ENCODE measurements at places on chromosomes 6 and 20.

GRCh38 chr6:72133324-72133723 is 247.0 kb downstream of the RIMS1 start:
- DNase-seq: no peak

- no peak for DNase-seq
These were observed 67.9 kb upstream of the EYA4 start for GRCh38 chr6:133173276-133173675.

DNA sequence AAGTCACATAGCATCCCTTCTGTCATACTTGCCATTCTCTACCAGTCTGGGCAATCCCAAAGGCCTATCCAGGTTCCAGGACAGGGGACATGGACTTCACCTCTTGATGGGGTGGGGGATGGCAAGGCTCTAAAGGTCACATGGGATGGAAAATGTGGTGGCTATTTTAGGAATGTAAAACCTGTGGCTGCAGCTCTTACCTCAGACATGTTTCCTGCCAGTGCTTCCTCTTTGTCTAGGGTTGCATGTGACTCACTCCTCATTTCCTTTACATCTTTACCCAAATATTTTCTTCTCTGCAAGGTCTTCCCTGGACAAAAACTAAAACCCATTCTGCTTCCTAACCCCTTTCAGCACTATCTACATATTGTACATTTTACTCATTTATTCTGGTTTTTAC is 135.7 kb downstream of the BTBD3 start:
- DNase-seq: peak; percentile 69

DNA sequence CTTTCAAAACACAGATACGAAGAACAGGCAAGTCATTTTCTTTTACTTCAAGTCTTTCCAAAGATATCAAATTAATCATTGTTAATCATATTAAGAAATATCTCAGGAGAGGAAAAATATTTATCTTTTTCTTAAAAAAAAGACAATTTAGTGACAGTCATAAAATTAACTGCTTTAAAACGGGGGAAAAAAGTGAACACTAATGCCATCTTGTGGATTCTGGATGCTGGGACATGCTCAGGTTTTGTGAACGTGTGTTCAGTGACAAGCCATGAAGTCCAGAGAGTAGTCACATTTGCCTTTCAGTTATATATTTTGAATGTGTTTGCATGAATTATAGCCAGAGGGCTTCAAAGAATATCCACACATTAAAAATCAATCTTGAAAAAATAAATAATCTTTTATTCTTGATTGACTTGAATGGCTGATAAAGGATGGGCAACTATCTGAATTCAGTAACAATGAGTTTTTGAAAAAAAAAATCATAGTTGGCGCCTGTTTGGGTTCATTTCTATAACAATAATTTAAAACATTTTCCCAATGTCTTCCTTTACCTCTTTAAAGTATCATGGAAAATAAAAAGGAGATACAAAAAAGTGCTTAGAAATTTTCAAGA is 74.7 kb upstream of the NOX3 start:
- peak; percentile 60 for DNase-seq

- peak; percentile 48 for DNase-seq
These were observed 43.0 kb upstream of the KCNK16 start for GRCh38 chr6:39365281-39366074.

- no peak for DNase-seq
These were observed 40.0 kb upstream of the GATA5 start for GRCh38 chr20:62515826-62516225.

DNA sequence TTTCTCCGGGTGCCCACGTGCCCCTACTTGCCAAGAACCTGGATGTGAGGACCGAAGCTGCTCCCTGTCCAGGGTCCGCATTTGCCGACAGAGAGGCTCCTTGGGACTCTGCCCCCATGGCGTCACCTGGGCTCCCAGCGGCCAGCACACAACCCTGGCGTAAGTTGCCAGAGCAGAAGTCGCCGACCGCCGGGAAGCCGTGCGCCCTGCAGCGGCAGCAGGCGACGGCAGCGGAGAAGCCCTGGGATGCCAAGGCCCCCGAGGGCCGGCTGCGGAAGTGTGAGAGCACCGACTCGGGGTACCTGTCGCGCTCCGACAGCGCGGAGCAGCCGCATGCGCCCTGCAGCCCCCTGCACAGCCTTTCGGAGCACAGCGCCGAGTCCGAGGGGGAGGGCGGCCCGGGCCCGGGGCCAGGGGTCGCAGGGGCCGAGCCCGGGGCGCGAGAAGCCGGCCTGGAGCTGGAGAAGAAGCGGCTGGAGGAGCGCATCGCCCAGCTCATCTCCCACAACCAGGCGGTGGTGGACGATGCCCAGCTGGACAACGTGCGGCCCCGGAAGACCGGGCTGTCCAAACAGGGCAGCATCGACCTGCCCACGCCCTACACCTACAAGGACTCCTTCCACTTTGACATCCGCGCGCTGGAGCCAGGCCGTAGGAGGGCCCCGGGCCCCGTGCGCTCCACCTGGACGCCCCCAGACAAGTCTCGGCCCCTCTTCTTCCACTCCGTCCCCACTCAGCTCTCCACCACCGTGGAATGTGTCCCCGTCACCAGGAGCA is 28.3 kb downstream of the ZNF831 start:
- DNase-seq: no peak

- DNase-seq: peak; percentile 24
These were observed 694 bp downstream of the MRPS18B start for GRCh38 chr6:30618270-30618797.

DNA sequence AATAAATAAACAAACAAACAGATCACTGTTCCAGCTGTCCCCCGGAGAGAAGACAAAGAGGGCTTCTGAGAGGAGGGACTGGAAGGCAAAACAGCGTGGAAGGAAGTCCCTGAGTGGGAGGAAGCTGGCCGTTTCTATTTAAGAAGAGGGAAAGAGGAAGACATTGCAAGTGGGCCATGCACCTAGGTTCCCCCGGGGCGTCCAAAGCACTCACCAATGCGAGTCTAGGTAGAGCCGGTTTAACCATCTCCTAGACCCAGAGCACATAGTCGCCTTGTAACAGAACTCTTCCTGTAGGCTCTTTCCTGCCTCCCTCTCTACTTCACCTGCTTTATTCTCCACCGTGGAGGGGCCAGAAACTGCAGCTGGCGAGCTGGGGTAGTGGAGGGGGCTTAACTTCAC is 158.4 kb downstream of the ZDHHC14 start:
- DNase-seq: no peak

DNA sequence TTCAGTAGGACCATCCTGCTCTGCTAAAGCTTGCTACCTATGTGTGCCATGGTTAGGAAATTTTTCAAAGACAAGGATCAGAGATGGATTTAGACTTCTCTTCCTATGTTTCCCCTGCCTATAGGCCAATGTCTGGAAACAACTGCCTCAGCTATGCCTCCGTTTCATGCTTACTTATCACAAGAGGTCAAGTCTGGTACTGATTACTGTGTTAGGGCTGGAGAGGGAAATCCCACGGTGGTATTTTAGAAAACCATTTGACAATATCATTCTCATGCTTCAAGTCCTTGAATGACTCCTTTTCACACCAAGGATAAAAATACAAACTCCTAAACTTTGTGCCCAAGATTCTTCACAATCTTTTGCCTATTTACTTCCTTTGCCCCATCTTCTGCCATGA is 484.3 kb downstream of the DHX35 start:
- no peak for DNase-seq
